ENCODE measurements at places on chromosomes 16 and 17. TPM values are rescaled to one million over a fixed set of nuclear protein-coding genes. Genes with fewer than 3 reads are reported as not detected.

- no peak for DNase-seq
Measured at GRCh38 chr17:62652251-62653001, 25.0 kb downstream of the MRC2 start.

GRCh38 chr17:46874906-46875305 lies 23.5 kb downstream of the WNT9B start:
- no peak for DNase-seq

DNA sequence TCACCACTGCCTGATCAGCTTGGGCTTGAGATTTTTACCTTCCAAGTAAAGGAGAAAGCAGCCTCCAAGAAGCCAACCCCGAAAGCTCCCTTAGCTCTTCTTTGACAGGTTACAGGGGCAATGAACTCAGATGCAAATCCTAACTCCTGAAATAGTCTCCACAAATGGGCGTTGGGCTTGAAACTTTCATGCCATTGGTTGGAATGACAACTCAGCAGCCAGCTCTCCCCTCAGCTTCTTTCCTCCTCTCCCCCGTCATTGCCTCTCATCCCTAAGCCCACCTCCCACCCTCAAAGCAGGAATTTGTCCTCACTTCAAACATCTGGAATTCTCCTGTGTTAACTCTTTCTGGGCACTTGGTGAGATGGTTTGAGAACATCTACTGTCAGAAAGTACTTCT lies at the start of gene TAT:
TAT (minus strand) TSS at position 122 of the 400 bp plus-strand sequence. CDS start 677 bp downstream, outside the sequence.
- no peak for DNase-seq

TPSG1 gene
- not detected for total RNA-seq

DNA sequence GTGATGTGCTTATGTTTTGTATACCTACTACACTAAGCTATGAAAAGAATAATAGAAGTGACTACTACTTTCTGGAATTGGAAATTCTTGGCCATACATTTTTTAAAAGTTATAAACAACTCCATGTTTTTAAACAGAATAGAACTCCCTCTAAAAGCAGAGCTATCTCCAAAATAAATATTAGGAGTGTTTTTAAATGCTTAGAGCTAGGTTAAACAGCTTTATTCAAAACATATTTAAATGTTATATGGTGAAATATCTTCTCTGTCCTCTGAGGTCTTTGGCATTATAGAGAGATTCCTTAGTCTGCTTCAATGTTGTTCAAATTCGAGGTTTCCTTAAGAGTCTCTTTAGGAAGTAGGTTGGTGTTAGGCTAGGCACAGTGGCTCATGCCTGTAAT lies 22.9 kb upstream of the PSMC5 start:
- DNase-seq: no peak

GPR142 gene
- total RNA-seq: not detected

All from PC-9 (cell line).